ENCODE measurements at places on chromosomes 1 and 21.

- DNase-seq = no peak
Observed at GRCh38 chr21:31180256-31181081, 142.2 kb upstream of the KRTAP19-8 start.

DNA sequence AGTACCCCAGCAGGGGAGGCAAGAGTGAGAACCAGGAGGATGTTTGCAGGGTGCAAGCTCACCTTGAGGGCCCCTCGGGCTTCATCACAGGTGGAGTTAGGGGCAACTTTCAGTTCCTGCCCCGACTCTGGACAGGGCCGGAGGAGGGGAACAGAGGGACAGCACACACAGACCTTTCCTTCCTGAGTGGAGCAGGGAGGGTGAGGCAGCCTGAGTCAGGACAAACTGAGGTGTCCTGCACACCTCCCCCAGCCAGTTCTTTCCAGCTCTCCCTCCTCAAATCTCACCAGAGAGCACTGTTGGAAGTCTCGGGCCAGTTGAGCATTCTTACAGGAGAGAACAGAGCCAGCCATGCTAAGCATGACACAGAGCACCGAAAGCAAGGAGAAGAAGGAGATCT lies 1.5 kb downstream of the ENTREP3 start:
- DNase-seq = no peak

DNA sequence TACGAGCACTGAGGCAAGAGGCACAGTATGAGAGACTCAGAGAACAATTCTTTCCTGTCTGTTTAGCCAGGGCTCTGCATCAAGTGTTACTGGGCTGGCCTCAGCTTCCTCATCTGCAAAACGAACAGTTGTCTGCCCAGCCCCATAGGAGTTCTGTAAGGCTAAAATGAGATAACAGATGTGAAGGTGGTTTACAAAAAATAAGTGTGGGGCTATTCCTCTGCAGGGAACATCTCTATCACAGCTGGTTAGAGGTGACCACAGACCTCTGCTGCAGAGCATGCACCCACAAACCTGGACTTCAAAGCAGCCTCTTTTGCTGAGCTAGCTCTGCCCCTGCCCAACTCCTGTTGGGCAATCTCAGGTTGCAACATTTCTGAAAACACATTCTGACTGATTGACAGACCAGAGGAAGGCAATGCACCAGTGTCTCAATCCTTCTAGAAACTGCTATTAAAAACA lies 10.5 kb upstream of the OLIG1 start:
- DNase-seq = no peak

- DNase-seq = no peak
Observed at GRCh38 chr1:104946558-104947210, 1197.0 kb downstream of the AMY1C start.
